ENCODE measurements at places on chromosomes 13 and 19.

- DNase-seq = no peak
Measured at GRCh38 chr13:100790405-100790804, 115.8 kb upstream of the TMTC4 start.

- no peak for DNase-seq
Measured at GRCh38 chr13:47251771-47252170, 354.9 kb upstream of the HTR2A start.

DNA sequence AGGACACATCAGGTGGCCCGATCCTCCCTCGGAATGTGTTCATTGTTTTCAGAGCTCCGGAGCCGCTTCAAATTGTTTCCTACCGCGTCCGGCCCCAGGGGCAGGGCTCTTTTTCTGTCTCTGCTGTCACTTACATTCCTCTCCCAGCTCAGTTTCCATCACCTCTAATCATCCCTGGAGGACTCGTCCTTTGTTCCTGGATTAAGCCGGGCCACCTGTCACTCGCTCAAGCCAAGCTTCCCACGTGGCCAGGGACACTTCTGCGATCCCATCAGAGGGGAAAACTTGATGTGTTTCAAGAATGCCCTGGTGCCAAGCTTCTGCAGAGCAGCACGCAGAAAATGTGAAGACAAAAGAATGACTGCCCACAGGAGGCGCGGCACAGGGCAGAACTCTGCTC lies 13.5 kb downstream of the IL17D start:
- no peak for DNase-seq

GRCh38 chr19:10881403-10882107 lies 10.2 kb downstream of the CARM1 start:
- no peak for DNase-seq

DNA sequence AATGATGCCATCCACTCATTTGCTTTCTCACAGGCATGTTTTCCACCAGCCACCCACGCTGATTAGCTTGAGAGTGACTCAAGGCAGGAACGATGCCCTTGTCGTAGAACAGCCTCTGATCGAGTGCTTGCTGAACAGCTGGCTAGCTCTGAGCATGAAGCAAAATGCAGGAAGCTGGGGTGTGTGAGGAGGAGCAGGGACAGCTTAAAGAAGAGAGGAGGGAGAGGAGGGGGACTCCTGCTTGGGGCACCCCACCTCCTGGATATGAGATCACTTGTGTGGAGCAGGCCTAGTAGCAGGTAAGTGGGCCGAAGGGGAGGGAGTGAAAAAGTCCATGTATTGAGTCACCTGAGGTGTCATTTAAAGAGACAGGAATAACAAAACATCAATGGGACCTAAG lies 48.8 kb downstream of the IRS2 start:
- no peak for DNase-seq

DNA sequence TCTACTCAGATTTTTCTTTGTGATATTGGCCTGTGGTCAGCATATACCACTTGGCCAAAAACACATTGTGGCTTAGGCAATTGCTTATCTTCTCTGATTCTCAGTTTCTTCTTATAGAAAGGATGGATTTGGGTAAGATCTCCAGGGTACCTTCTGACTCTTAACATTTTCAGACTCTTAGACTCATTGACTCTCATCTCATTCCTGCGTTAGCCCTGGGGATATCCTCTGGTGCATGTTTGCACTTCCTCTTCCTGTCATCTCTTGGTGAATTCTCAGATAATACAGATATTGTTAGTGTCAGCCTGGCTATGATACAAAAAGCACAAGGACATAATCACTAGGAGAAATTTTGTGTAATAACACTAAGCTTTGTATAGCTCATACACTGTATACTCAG lies 492.5 kb upstream of the GPC6 start:
- no peak for DNase-seq

GRCh38 chr19:33799476-33799875 lies 2.8 kb downstream of the KCTD15 start:
- DNase-seq = no peak

DNA sequence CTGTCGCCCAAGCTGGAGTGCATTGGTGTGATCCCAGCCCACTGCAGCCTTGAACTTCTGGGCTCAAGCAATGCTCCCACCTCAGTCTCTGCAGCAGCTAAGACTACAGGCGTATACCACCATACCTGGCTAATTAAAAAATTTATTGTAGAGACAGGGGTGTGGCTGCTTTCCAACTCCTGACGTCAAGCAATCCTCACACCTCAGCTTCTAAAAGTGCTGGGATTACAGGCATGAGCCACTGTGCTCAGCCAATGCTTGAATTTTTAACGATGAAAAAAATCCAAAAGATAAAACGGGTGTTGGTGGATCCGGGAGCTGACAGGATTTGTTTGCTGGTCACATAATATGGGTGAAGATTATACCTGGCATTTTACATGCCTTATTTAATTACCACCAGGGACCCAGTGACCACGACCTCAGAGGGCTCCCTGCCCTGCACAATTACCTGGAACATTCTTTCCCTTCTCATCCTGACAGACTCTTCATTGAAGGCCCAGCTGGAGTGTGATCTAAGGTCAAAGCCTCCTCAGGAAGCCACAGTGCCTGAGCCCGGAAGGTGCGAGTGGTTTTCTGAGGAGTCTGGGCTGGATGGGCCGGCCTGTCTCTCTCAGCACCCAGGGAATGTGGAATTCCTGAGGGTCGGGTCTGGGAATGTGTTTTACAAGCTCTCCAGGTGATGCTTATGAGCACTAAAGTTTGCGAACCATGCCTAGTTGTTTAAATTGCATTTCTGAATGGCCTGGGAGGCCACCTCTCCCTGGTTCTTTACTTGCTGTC lies 193.3 kb downstream of the USP12 start:
- DNase-seq = no peak

GRCh38 chr19:35789978-35790944 lies 14.9 kb downstream of the ARHGAP33 start:
- no peak for DNase-seq

- DNase-seq = no peak
Measured at GRCh38 chr13:27536361-27537101, 83.8 kb downstream of the LNX2 start.

DNA sequence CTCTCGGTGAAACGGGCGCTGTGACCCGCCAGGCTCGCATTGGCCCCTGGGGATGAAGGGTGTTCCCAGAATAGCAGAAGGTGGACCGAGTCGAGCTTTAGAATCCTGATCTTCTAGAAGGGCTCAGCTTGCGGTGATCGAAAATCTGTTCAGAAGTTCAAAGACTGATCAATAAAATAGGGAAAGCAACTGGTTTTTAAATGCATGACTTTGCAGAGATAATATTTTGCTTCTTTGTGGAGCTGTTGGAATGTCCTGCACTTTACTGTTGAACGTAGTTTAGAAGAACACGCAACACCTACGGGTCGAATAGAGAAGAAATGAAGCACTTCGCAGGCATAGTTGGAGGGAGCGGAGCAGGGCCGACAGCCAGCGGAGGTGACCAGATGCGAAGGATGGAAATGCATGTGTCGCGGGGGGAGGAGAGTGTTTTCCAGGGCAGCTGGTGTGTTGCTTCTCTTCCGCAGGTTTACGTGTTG lies 766 bp downstream of the CEBPG start:
- no peak for DNase-seq

DNA sequence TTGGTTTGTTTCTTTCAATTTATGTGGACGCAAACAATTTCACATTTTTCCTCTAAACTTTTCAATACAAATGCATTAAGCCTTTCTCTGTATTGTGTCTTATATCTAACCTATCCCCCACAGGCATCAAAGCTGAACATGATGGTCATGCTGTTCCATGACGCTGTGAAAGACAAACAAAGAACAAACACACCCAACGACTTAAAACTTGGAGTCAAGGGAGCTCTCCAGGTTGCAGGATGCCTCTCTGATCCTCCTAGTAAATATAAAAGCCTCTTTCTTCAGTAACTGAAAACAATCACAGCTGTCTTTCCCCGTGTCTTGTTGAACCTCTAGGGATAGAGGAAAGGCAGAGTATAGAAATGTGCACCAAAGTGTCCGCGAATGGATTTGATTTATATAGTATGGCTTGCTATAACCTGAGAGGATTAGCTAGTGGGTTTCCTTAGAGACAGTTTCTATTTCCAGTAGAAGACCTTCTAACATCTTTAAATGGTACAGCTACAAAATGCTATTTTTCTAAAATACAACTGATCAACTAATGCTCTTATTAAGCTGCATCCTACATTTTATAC lies 43.1 kb downstream of the PCDH9 start:
- no peak for DNase-seq

DNA sequence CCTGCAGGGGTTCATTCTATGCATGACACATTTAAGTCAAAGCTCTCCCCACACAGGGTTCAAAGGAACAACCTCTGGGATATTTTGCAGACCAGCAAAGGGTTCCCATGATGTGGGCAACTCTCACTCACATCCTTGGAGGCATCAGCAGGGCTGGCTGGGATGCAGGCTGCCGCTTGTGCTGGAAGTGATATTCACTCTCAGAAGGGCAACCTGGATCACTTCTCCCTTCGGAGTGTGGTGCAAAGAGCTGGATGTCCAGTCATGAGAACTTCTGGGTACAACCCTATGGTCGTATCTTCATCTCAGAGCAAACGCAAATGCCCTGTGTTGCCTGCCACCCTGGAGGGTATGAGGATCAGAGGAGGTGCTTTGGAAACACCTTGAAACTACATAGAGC lies 98.6 kb downstream of the ZDHHC20 start:
- DNase-seq = no peak

DNA sequence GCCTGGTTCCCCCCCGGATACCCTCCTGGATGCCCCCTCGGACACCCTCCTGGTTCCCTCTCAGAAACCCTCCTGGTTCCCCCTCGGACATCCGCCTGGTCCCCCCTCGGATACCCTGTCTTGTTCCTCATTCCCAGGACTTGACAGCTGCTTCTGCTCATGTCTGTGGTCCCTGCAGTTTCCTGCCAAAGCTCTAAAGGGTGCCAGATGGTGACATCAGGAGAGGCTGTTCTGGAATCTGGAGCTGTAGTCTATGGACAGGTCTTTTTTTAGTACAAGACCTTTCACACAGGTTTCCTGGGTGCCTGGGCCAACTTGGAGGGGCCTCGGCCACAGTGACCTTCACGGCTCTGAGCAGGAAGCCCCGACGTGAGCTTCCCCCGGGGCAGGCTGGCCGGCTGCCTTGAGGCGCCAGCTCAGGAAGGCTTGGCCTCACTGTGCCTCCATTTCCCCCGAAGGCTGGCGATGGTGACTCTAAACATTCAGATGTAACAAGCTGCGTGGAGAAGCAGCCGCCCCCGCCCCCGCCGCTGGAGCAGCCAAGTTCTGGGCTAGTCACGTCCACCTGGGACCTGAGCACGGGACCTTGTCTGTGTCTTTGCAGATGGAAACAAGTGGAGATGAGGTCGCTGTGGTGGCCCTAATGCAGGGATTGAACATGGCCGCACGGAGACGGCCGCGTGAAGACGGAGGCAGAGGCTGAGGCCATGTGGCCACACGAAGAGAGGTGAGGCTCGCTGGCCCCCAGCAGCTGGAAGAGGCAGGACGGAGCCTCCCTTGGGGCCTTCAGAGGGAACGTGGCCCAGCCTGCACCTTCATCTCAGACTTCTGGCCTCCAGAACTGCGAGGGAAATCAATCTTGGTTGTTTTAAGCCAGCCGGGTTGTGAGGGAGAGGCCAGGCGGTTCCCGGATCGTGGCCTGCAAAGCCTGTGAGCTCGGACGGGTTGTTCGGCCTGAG lies 12.7 kb downstream of the SGTA start:
- no peak for DNase-seq

DNA sequence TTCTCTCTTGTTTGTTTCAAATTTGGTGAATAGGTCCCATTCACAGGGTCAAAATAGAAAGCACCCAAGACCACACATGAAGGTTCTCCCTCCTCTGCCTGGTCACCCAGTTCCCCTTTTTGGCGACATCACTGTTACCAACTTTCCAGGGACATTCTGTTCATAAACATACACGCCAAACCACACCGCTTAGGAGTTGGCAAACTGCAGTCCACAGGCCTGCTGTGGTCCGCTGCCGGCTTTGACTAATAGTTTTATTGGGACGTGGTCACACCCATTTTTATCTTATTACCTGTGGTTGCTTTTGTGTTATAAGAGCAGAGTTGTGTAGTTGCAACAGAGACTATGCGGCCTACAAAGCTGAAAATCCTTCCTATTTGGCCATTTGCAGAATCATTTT lies 24.2 kb downstream of the UHRF1 start:
- DNase-seq = no peak

DNA sequence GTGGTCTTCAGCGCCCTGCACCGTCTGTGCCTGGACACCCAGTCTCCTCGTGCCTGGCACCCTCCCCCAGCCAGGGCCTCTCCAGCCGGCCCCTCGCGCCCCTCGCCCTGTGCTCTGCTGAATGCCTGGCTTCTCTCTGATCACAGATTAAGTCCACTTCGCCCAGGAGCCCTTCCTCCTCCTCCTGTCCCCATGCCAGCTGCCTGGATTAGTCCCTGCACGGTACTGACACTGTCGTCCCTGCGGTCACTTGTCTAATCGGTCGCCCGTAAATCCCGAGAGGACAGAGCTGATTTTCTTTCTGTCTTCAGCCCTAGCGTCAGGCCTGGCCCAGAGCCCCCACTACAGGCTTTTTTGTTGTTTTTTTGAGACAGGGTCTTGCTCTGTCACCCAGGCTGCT lies 6.6 kb downstream of the THOP1 start:
- DNase-seq = no peak

DNA sequence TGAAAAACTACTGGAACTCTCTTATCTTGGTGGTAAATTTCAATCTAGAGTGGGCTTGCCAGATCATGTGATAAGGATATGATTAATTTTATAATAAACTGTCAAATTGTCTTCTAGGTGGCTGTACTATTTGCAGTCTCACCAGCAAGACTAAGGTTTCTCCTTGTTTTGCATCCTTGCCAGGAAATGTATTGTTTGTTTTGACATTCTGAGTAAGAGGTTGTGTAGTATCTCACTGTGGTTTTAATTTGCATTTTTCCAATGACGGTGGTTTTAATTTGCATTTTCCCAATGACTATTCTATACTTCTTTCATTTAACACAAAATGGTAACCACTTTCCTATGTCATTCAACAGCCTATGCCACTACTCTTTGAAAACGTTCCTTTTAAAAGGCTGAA lies 2.0 kb downstream of the CAB39L start:
- no peak for DNase-seq

GRCh38 chr13:111232191-111232590 lies 88.3 kb upstream of the TEX29 start:
- DNase-seq = no peak

DNA sequence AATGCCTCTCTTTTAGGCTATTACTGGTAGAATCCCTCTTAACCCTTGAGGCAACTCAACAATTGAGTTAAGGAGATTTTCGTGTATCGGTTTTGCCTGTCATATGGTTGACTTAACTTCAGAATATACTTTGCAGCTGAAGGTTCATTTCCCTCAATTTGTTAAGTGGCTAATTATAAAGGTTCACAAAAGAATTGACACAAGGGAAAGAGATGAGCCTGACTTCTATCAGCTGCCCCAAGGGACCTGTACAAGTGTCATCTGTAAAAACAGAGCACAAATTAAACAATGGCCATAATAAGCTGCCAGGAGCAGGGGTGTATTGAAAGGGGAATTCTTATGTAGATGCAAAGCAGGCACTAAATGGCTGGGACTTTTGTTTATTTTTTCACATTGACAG lies 334.8 kb upstream of the OBI1 start:
- DNase-seq = no peak

- peak; percentile 73 for DNase-seq
Measured at GRCh38 chr13:77026255-77026860, 601 bp downstream of the FBXL3 start.
